NCI-H187 (cell line): ENCODE measurements at places on chromosomes 3 and 15.

GRCh38 chr3:141949399-141949798 is 73.0 kb downstream of the ATP1B3 start:
- no peak for DNase-seq

DNA sequence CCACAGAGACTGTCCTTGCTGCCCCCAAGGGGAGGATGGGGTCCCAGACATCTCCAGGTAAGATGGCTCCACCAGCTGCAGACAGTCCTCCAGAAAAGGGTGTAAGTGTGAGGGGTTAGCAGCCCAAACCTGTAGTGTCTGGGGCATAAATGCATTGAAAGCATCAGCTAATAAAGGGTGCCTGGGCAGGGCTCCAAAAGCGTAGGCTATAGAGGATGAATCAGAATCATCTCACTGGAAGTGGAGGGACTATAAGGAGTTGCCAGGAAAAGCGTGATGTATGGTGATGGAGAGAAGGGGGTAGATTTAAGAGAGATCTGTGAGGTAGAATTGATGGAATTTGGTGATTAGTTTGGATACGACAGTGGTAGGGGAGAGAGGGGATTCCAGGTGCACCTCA is 79.9 kb upstream of the ONECUT1 start:
- no peak for DNase-seq

GRCh38 chr3:67657192-67657591 is 2.8 kb upstream of the SUCLG2 start:
- no peak for DNase-seq

DNA sequence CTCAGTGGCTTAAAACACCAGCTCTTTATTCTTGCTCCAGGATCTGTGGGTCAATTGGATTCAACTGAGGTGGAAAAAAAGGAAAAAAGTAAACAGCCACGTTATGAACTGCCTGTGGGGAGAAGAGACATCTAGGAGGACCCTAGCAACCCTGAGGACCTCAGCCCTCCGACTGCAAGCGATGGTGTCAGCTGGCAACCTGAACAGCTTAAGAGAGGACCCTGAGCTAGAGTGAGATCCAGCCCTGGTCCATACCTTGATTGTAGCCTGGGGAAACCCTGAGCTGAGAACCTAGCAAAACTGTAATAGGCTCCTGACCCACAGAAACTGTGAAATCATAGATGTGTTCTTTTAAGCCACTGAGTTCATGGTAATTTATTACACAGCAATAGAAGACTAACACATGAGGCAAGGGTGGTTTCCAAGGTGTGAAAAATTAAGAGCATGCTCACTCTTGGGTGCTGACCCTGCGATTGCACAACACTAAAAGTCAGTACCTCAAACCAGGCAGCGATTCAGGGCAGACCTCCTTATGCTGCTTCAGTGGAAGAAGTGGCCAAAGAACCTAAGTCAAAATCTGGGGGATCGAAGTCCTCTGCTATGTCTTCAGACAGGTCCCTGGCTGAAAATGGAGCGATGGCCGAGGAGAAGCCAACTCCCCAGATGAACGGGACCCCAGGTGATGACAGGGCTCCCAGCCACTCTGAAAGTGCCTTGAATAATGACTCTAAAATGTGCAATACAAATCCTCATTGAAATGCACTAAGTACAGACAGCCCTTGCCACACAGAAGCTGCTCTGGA is 57.7 kb downstream of the GASK1A start:
- no peak for DNase-seq

- DNase-seq = no peak
Observed at GRCh38 chr15:44132057-44132456, 63.0 kb downstream of the FRMD5 start.

- no peak for DNase-seq
Observed at GRCh38 chr15:28977377-28978010, 91.7 kb downstream of the APBA2 start.

- DNase-seq = no peak
Observed at GRCh38 chr15:32028921-32029320, 1.4 kb upstream of the CHRNA7 start.
